ENCODE measurements at places on chromosomes 11 and 22. TPM values are rescaled to one million over a fixed set of nuclear protein-coding genes. Genes with fewer than 3 reads are reported as not detected.

- DNase-seq = peak; percentile 36
These were observed 33.1 kb downstream of the DDX10 start for GRCh38 chr11:108697872-108698473.

GRCh38 chr22:46052801-46053562 lies 76.0 kb upstream of the WNT7B start:
- peak; percentile 57 for DNase-seq

Gene RIC8A
- 287 TPM for total RNA-seq

DNA sequence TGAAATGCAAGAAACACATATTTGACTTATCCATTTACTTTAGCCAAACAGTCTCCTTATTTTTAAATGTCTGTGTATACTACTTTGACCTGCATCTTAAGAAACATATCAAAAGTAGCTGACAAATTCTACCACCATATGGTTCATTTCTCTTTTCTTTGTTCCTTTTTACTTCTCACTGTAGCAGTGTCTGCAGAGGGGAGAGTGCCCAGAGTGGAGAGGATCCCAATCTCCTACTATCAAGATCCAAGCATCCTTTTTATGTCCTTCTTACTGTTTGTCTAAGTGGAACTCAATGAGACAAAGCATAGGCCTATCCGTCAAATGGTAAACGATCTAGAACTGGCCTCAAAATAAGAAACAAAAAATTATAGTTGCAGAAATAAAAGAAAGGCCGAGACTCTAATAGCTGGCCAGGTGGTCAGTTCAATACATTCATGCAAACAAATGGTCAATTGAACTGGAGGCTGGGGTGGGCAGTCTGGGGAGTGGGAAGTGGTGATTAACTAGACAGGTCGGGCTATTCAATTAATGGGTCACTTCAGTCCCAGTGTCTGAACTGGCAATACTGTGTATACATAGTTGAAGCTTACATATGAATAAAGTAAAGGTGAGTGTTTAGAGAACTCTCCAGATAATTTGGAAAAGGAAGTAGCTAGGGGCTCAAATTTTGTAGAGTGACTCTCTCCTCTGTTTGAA lies 149.1 kb downstream of the MAML2 start:
- no peak for DNase-seq

DNA sequence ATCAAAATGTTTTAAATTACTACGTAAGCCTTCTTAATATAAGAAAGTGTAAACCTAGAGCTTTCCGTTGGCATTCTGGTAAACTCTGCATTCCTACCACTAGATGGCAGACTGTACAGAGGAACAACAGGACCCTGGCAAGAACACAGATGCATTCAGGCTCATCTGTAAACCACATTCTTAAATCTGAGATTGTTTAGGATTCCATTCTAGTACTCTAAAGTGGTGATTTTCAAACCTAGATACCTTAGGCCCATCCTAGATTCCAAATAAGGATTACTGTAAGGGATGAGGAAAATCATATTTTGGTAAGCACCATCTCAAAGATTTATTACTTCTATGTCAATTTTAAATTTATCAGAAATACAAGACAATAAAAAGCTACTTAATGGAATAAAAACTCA lies 26.9 kb downstream of the PICALM start:
- peak; percentile 51 for DNase-seq

DNA sequence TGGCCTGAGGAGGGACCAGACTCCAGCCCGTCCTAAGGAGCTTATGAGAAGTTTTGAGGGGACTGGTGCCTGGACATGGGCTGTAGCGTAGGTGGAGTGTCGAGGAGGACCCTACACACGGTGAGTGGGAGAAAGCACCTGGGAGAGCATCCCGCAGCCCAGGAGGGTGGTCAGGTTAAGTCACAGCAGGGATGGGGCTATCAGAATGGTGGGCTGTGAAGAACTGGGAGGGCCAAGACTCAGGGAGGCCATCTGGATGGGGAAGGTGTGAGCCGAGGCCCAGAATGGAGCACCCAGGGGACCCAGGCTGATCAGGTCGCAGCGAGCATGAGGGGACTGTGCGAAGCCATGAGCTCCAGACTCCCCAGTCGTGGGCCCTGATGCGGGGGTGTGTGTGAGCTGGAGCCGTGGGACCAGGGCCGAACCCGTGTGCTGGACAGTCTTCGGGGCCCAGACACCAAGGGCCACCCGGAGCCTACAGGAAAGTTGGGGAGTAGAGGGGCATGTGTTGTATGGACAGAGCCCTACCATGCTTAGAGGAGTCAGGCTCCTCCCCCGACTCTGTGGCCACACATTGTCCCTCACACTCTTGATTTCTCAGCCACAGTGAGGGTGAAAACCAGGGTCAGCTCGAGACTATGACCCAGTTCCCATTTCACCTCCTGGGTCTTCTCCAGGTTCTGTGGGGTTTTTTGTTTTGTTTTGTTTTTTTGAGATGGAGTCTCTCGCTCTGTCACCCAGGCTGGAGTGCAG lies 54.3 kb downstream of the BCR start:
- no peak for DNase-seq

GRCh38 chr11:14114786-14115185 lies 152.3 kb downstream of the SPON1 start:
- DNase-seq = no peak

Gene OR4A16
- total RNA-seq = not detected

- no peak for DNase-seq
These were observed 33.9 kb upstream of the PANX2 start for GRCh38 chr22:50136581-50137015.

Gene TESMIN
- total RNA-seq = 1.2 TPM

Gene OR8G5
- not detected for total RNA-seq

GRCh38 chr22:17792299-17792698 lies 18.0 kb upstream of the BID start:
- no peak for DNase-seq

GRCh38 chr11:94400839-94401772 lies at the start of gene GPR83:
Gene GPR83, minus strand, starts transcription at chr11:94401419. Its CDS starts 172 bp downstream, at chr11:94401247.
- DNase-seq = no peak

Gene TMEM191C
- total RNA-seq = 0.79 TPM

DNA sequence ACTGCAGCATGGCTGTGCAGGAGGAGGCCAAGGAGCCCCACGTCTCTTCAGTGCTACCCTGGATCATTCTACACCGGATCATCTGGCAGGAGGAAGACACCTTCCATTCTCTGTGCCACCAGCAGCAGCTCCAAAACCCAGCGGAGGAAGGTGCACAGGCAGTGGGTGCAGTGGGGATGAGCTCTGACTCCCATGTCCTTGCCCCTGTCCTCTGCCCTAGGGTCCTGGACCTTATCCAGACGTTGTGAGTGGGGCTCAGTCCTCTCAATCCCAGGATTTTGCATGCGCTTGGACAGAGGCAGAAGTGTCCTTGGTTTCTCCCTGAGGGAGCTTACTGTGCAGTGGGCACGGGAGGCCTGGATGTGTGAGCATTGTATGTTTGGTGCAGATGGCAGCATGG lies 61.3 kb downstream of the CABIN1 start:
- no peak for DNase-seq

Gene OR5D18
- not detected for total RNA-seq

DNA sequence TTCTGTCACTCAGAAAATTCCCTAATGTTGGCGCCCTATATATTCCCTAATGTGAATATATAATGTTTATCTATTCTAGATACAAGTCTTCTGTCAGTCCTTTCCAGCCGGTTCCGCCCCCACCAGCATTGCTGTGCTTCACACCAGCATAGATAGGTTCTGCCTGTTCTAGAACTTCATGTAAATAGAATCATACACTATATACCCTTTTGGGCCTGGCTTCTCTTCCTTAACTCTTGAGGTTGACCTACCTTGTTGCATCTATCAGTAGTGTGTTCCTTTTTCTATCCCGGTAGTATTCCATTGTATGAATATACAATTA lies 34.6 kb downstream of the OTOG start:
- DNase-seq = no peak

DNA sequence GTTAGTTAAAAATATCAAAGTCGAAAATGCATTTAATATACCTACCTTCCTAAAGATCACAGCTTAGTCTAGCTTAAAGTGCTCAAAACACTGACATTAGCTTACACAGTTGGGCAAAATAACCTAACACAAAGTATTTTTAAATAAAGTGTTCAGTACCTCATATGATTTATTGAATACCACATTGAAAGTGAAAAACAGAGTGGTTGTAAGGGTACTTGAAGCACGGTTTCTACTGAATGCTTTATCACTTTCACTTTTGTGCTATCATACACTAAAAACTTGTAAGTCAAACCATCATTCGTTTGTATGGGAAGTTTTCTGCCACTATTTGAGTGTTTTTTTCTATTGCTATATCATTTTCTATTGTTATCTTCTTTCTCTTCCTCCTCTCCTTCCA lies 36.6 kb downstream of the ZBTB44 start:
- no peak for DNase-seq

Gene ZP1
- total RNA-seq = not detected
